ENCODE measurements at places on chromosomes 1 and 21. TPM values are rescaled to one million over a fixed set of nuclear protein-coding genes. Genes with fewer than 3 reads are reported as not detected.

The BACE2 gene
- total RNA-seq, result 8.6 TPM

The DNAJC28 gene
- 6.4 TPM for total RNA-seq

The AMY1A gene
- not detected for total RNA-seq

The CITED4 gene
- total RNA-seq, result 0.62 TPM

The TTC13 gene
- 56.1 TPM for total RNA-seq

The PLA2G2A gene
- not detected for total RNA-seq

The FCRLA gene
- not detected for total RNA-seq

The SLC1A7 gene
- not detected for total RNA-seq

The MPZ gene
- 1.4 TPM for total RNA-seq

The B3GALT5 gene
- 0.62 TPM for total RNA-seq

The AIM2 gene
- total RNA-seq, result 23.4 TPM

The CELA3B gene
- not detected for total RNA-seq

The PDIK1L gene
- 93.6 TPM for total RNA-seq

The NPHS2 gene
- not detected for total RNA-seq

The LAMTOR2 gene
- total RNA-seq, result 30.7 TPM

The LRIG2 gene
- 36.5 TPM for total RNA-seq

The AMPD1 gene
- total RNA-seq, result not detected

The TRAF5 gene
- 13.9 TPM for total RNA-seq

The LGR6 gene
- 0.62 TPM for total RNA-seq

The PERM1 gene
- total RNA-seq, result 0.47 TPM

The UBL4B gene
- total RNA-seq, result not detected

The GLMP gene
- 12.5 TPM for total RNA-seq

The DARS2 gene
- total RNA-seq, result 13.3 TPM

Data from occipital lobe (tissue), 3 donors.